ENCODE measurements at places on chromosomes 6 and 20.

DNA sequence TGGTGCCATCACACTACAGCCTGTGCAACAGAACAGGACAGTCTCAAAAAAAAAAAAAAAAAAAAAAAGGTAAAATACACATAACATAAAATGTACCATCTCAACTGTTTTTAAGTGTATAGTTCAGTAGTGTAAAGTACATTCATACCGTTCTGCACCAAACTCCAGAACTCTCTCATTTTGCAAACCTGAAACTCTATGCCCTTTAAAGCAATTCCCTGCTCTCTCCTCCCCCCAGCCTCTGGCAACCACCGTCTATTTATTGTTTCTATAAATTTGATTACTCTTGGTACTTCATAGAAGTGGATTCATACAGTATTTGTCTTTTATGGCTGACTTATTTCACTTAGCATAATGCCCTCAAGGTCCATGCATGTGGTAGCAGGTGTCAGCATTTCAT lies 12.9 kb downstream of the RIPOR2 start:
- no peak for DNase-seq

DNA sequence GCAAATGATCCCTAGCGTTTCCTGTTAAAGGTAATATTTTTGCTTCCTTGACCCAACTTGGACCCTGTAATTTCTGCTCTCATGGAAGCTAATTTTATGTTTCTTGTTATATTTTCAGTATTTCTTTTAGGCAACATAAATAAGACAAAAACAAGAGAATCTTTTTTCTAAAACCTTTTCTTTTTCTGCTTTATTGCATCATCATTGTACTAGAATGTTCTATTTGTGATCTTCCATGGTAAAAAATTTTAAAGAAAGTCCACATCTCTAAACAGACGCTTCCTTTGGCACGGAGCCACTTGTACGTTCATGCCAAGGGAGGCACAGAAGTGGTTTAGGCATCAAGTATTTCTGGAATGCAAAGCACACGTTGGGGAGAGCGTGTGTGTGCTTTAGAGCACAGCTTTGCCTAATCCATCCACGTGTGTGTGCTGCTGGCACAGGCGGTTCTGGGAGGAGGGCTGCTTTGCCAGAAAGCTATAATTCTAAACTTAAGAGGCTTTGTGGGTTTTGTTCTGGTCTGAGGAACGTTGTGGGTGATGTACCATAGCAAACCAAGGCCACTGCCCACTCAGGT lies 98.3 kb downstream of the SASH1 start:
- DNase-seq, result no peak

DNA sequence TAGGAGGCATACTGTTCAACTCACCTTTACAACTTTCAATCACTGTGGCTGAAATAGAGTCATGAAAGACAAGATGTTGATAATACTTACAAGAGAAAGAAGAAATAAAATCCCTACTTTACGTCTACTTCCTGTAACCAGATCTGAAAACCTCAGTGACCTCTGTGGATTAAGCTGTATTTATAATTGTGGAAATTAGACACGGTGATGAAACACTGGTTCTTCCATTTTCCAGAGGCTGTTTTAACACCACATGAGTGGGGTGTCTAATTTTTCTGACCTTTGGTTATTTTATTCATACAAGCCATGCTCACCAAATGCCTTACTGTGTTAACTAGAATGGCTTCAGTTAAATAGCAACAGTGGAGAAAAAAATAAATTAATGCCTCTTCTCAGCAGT lies 58.5 kb upstream of the HIVEP1 start:
- DNase-seq, result no peak

DNA sequence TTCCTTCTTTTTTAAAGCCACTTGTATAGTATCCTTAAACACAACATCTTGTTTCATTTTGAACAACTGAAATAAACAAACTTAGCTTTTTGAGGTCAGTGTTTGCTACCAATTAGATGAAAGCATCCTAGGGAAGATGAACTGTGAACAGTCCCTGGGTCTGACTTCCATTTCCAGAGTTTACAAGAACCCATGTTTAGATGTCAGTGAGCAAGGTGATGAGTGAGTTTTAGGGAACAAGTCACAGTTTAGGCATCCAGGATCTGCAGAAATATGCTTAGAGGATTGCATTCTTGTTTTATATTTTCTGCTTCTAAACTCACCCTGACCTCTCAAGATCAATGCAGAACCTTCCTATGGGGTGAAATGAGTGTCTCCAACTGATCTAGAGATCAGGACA lies 3.0 kb downstream of the ZC2HC1B start:
- no peak for DNase-seq

- DNase-seq, result no peak
Measured at GRCh38 chr6:166942393-166943168, 13.8 kb downstream of the RNASET2 start.

GRCh38 chr20:40648210-40649072 lies 40.6 kb downstream of the MAFB start:
- DNase-seq, result no peak
